ENCODE measurements at places on chromosomes 7 and 10.

- DNase-seq: no peak
Measured at GRCh38 chr10:12179606-12180170, 16.0 kb downstream of the NUDT5 start.

GRCh38 chr10:34163075-34163905 lies 651.8 kb downstream of the PARD3 start:
- no peak for DNase-seq

GRCh38 chr7:121306565-121306964 lies 22.2 kb upstream of the WNT16 start:
- no peak for DNase-seq

- DNase-seq: no peak
Measured at GRCh38 chr10:132173185-132173584, 13.6 kb upstream of the DPYSL4 start.

Data from LoVo (cell line).